NB4 (cell line): ENCODE measurements at places on chromosomes 11 and 22.
A peak's percentile ranks its signal among the peaks of the same experiment; 100 is the strongest.

DNA sequence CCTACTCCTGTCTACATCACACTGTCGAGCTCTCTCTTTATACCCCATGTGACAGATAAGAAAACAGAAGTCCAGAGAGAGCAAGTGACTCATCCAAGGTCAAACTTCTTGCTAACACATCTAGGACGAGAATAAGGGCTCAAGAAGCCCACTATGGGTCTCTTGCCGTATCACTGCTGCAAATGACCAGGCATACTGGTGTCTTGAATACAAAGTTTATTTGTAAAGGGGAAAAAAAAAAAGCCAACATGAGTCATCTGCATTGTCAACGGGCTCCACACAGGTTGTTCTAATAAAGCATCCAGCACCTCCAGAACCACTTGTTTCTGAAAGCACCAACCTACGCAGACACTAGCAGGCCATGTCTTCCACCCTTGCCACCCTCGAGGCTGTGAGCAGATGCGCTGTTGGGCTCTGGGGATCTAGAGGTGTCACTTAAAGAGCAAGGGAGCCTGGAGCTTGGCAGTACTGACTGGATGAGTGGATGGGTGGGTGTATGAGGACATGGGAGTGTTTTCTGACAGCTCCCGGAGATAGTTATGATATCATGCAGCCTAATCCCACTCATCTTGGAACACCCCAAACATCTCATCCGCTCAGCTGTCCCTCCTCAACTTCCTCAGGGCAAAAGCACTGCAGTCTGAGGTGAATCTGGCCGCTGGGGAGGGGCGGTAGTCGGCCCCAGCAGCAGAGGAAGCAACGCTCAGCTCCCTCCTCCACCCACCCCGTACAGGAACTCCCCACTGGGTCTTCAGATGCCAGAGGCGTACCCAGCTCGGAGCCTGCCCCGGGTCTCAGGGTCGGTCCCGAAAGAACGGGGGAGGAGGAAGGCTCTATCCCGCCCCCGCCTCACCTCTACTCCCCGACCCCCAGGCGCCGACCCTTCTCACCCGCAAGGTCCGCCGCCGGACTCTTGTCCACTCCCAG, 1.0 kb downstream of the SMCO4 start:
- DNase-seq = peak; percentile 88

- DNase-seq = no peak
Measured at GRCh38 chr11:8329847-8330361, 66.2 kb upstream of the LMO1 start.

- no peak for DNase-seq
Measured at GRCh38 chr11:72307439-72307838, 63.5 kb upstream of the PHOX2A start.

DNA sequence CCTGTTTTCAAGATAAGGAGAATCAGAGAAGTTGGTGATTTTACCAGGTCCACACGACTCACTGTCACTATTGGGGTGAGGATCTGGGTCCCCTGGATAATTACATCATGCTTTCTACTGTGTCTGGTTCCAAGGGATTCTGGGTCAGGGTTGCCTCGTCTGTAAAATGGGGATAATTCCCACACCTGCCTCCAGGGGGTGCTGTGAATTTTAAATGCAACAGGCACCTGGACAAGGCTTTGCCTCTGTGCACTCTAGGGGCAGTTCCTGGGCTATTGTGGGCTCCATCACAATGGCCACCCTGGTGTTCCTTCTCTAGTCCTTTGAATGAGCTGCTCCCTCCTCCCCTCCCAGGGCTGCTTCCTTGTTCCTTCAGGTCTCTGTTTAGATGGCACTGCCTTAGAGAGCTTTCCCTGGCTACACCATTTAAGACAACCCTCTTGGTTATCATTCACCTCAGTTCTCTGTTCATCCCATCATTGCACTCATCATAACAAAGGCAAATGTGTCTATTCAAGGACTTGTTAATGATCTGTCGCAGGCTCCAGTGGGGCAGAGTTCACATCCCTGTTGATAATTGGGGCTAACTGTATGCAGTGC, 178.6 kb downstream of the MIAT start:
- DNase-seq = peak; percentile 50

DNA sequence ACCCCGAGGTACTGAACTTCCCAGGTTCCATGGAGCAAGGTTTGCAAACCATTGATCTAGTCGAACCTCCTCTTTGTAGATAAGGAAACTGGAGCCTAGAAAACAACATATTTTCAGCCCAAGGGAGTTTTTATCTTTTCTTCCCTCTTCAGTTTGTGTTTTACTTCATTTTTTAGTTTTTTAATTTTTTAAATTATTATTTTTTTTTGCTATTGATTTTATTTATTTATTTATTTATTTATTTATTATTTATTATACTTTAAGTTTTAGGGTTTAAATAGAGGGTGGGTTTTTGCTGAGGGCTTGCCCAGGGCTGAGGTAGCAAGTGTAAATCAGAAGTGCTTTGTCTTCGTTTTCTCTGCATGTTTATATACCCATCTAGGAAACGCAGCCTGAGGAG, 26.9 kb downstream of the CEP164 start:
- DNase-seq = no peak

DNA sequence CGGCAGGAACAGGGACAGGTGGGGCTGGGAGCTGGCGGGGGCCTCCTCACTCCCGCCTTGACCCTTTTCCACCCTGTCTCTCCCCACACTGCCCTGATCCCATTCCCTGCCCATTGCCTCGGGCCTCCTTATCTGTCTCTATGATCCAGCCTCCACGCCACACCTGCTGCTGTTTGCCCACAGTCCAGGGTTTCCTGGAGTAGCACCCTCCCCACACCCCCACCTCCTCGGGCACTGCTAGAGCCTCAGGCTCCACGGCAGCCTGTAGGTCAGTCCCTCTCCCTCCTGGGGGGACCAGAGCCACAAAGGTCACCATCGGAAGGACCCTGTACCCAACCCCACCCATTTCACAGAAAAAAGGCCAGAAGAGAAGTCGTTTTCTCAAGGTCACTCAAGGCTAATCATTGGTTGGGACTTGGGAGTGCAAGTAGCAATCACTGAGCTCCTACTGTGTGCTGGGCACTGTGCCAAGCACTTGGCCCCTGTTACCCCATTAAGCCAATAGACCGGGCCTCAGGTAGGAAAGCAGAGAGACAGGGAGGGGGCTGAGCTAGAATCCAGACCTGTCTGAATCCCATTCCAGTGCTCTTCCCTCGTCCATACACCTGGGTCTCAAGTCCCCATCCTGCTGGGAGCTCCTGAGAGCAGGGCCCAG, 71.8 kb downstream of the PDE2A start:
- no peak for DNase-seq

- DNase-seq = no peak
Measured at GRCh38 chr22:29479417-29480261, at the start of gene NEFH. Gene NEFH, plus strand, starts transcription at chr22:29480218. Its CDS starts 45 bp downstream, at chr22:29480263.

DNA sequence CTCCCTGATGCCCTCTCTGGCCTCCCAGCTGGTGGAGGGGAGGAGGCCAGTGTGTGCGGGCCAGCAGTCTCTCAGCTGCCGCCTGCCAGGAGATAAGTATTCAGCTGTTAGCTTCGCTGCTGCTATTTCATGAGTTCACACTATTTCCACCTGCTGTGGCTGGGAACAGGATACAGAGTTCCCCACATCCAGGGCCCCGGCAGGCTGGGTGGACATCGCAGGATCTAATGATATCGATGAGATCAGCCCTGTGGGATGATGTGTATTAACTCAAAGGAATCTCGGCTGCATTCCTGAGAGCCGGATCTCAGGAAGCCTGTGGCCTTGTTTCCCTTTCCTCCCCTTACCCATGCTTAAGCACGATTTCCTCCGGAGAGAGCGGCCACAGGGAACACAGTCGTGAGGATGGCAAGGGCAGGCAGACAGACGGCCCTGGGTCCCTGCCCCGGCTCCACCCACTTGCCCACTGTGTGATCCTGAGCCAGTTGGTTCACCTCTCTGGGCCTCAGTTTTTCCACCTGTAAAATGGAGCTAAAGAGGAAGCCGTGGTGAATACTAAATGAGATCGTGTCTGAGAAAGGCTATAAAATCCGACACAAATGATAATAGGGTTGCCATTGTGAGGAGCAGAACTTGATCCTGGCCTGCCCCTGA, 6.5 kb upstream of the PVALB start:
- DNase-seq = no peak

DNA sequence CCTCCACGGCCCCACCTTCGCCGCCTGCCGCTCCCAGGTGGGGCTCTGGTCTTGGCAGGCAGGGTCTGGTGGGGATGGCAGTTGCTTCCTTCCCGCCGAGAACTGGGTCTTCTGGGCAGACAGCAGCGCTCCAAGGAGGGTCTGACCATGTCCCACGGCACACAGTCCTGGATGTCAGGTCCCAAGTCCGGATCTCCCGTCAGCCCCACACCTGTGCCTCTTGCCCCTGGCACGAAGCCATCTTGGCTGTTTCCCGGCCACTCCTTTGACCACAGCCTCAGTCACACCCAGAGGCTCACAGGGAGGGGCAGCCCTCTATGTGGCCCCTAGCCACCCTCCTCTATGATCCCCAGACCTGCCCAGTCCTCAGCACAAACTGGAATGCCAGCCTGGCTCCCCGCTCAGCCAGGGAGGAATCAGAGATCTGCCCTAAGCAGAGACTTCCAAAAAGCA, 14.3 kb downstream of the MUC5B start:
- no peak for DNase-seq

GRCh38 chr22:27065279-27065678, 407.9 kb downstream of the MIAT start:
- DNase-seq = no peak

- peak; percentile 75 for DNase-seq
Measured at GRCh38 chr11:3087821-3088800, 30.9 kb upstream of the CARS1 start.

- DNase-seq = no peak
Measured at GRCh38 chr22:39289975-39290720, 29.3 kb downstream of the RPL3 start.

DNA sequence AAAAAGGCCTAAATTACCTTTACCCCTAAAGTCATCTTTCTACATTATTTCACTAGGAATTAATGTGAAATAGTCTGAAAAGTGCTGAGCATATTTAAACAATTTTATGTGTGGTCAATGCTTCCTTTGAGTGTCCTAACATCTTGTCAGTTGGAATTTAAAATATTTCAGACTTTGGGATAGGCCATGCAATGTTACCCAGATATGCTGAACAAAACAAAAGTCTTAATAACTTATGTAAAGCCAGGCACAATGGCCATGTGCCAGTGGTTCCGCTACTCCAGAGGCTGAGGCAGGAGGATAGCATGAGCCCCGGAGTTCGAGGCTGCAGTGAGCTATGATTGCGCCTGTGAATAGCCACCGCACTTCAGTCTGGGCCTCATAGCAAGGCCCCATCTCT, 137.4 kb downstream of the CADM1 start:
- DNase-seq = no peak

DNA sequence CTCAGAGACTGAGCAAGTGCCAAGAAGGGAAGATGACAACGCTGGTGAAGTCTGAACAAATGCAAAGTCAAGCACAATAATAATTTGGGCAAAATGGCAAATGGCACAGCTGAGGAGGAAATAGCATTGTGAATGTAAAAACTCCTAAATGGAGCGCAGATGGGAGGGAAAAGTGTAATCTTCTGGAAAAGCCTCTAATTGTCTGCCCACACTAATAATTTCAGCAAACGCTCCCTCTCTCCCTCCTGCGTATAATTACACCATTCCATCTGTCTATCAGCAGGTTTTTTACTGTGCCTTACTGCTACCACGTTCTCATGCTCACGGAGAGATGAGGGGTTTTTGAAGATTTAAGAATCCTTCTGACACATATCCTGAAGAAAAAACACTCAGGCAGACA, 302.6 kb downstream of the KIRREL3 start:
- DNase-seq = no peak
